ENCODE measurements at places on chromosomes 16 and 17. TPM values are rescaled to one million over a fixed set of nuclear protein-coding genes. Genes with fewer than 3 reads are reported as not detected.

DNA sequence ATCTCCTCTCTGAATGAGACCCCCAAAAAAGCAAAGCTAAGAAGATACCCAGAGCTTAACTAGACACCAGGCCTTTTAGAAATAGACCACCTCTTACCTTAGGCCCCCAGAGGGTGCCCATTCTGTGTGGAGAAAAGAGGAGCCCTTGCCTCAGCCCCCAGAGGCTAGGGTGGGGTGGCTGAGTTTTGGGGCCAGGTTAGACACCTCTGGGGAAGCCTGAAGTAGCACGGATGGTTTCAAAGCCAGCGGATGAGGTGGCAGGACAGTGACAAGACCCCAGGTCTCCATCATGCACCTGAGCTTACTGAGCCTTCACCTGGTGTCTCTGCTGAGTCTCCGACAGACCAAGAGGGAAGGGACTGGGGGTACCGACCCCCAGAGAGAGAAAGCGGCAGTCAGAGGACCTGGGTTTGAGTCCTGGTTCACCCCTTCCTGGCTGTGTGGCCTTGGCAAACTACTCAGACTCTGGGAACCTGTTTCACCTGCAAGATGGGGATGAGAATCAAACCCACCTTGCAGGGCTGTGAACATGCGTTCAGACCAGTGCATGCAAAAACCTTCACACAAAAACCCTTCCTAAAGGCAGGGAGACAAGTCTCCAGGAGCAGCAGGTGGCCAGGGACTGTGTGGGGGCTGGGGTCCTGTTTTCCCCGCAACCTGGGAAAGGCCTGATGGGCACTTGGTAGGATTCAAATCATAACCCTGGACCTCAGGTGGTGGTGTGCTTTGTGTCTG, 7.7 kb downstream of the SCGB1C2 start:
- no peak for DNase-seq

DNA sequence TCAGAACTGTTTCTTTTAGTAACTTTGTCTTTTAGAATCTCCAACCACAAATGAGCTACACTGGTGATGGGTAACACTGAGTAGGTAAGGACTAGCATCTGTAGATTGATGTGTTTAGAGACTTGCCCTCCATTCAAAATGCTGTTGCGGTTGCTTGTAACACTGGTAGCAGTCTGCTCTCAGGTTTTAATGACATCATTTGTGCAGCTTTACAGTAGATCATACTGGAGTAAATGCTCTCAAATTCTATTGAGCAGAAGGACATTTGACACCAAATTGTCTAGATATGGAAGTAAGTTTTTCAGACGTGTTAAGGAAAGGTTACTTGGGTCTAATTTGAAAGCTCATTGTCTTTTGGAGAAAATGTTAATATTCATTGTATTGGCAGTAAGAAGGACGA, 98.8 kb downstream of the NLK start:
- DNase-seq, result no peak

- DNase-seq, result no peak
Measured at GRCh38 chr16:28977703-28978662, 3.4 kb downstream of the SPNS1 start.

DNA sequence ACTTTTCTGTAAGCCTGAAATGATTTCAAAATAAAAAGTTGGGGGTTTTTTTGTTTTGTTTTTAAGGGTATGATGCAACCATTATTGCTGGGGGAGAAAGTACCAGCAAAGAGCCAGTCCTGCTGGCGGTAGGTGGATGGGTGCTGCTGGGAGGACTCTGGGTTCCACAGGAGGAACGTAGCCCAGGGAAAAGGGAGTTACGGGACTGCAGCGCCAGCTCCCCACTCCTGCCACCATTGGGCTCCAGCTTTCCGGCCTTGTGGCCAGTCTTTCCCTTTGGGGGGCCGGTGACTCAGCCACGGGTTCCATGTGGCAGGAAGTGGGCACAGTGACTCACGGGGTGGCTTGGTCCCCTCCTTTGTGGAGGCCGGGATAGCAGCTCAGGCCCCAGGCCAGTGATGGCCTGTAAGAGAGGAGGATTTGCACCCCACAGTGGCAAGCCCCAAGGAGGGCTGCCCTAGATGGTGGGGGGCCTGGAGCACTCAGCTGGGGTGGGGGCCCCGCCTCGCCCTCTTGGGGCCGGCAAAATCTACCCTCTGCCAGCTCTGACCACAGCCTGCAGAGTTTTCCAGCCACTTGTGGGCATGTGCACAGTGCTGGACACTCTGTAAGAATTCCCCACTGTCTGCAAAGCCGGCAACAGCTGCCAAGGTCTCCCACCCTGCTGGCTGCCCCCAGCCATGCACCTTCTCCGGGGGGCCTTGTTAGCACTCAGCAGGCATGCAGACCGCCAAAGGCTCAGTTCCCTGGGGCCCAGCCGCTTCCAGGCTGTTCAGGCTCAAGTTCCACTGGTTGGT, 30.4 kb downstream of the SOCS3 start:
- DNase-seq, result peak; percentile 97

DNA sequence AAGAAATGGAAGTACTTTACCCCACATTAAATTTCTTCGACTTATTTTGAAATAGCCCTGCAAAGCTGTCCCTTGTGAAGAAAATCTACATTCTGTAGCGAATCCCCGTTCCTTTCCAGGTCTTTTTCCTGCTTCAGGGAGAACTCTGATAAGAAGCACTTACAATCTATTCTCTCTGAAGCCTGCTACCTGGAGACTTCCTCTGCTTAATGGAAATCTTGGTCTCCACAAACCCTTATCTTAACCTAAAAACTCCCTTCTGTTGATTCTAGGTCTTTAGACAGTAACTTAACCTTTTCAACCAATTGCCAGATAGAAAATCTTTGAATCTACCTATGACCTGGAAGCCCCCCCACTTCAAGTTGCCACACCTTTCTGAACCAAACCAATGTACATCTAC, 1.6 kb upstream of the CYBC1 start:
- no peak for DNase-seq

GRCh38 chr17:79530361-79531105, 80.3 kb downstream of the RBFOX3 start:
- no peak for DNase-seq

DNA sequence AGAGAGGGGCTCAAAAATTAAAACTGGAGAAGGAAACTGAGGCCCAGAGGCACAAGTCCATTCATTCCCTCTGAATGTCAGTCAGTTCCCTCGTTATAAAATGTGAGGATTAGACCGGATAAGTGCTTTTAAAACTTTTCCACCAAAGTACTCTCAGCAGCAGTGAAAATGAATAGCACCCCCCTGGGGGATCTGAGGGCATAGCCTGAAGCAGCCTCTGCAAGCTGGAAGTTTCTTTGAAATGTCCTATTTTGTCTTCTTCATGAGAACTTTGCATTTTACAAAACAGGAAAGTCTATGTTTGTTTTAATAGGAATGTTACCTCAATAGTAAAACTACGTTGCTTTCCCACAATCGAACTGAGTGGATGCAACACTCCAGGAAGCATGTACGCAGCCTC, 273.0 kb downstream of the CEP112 start:
- no peak for DNase-seq

- peak; percentile 68 for DNase-seq
Measured at GRCh38 chr17:82396601-82397435, 21.3 kb upstream of the HEXD start.

QPRT gene
- 0.36 TPM for total RNA-seq

BBS2 gene
- 141 TPM for total RNA-seq

CDH11 gene
- total RNA-seq, result 22.1 TPM

- DNase-seq, result peak; percentile 65
Measured at GRCh38 chr16:51151435-51151960, 428 bp upstream of the SALL1 start.

SLC5A11 gene
- not detected for total RNA-seq

CACNG4 gene
- total RNA-seq, result not detected

DNA sequence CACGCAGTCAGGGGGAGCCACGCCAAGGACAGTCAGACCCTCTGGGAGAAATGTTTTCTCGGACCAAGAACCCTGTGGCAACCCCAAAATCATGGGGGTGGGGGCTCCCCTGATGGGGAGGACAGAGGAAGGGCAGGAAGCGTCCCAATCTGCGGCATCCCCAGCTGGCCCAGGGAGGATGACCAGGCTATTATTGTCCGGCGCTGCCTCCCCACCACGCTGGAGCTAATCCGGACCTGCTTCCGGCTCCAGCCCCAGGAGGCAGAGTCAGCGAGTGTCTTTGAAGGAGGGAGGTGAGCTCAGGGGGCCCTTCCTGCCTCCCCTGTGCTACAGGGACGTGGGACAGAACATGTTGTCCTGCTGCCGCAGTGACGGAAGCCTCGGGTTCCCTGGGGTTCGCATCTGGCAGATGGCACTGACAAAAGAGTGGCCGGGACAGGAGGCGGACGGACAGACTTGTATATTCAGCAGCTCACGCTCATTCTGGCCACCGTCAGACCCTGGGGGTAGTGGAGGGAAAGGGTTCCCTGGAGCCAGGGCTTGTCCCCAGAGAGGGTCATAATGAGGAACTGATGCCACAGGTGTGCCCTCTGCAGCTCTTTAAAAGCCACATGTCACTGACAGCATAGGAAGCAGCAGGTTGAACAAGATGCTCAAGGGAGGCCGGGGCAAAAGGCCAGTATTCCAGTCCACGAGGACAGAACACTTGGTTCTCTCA, 54.3 kb upstream of the CDC42EP4 start:
- no peak for DNase-seq

DNA sequence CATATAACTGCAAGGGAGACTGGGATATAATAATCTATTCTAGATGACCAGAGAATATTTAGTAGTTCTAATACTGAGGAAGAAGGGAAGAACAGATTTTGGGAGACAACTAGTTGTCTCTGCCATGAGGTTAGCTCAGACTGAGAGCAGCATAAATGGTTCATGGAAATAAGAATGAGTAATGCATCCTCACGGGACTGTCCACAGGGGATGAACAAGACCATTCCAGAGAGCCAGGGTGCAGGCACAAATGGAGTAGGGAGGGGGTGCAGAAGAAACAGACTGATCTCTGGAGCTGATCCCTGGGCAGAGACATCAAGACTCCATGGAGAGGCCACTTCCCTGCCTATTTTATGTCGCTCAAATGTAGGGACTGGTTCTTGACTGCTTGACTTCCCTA, 30.4 kb downstream of the NLRC5 start:
- no peak for DNase-seq

DNA sequence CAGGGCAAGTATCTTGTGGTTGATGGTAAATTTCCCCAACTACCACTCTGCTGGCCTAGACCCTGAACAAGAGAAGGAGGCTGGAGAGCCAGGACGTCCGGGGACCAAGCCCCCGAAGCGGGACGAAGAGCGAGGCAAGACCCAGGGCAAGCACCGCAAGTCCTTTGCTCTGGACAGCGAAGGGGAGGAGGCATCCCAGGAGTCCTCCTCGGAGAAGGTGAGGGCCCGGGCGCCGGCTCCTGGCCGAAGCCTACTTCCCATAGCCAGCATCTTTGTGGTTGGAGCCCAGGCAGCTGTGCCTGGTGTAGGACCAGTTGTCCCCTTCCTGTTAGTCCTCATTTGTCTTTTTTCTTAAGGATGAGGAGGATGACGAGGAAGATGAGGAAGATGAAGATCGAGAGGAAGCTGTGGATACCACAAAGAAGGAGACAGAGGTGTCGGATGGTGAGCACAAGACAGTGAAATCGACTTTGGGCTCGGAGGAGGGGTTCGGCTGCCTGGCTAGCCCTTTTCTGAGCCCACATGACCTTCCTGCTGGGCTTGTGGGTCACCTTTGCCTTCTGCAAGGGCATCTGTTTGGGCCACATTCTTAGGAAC, 11.8 kb downstream of the SETD1A start:
- DNase-seq, result no peak

DNA sequence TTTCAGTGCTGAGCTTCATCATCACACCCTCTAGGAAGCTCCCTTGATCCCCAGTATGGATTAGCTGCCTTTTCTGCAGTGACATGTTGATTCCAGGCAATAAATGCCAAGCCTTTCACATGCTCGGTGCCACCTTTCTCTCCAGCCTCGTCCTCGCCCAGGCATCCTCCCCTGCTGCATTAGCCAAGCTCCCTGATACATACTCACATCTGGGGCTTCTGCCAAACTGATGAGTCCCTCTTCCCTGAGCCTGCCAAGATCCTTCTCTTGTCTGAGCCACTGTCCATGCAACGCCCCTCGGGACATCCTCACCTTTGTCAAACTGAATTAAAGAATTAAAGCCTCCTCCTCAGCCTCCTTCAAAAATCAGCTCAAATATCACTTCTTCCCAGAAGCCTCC, 538.5 kb upstream of the CDH11 start:
- DNase-seq, result peak; percentile 80

DNA sequence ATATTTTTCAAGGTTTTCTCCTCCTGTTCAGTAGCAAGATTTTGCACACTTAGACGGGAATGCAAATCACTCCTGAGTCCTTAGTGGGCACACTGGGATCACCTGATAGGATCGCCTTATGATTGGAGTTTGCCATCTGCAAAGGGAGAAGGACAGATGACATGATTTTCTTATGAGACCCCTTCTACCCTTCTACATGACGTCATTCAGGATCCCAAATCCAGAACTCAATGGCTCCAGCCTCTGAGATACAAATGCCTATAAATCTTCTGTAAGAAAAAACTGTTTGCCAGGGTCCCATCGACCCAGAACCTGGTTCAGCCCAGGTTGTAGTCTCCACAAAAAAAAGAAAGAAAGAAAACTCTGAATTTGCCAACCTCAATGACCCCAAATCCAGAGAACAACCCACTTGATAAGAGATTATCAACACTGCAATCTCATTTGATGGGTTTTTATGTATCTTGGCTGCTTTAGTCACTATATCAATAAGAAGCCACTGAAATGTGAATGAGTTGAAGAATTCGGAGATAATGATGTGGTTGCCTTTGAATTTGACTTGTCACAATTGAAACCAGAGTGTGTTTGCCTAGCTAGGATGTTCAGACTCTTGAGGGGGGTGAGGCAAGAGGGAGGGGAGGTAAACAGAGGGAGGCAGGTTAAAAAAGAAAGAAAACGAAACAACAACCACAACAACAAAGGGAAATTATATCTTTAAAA, 6.7 kb downstream of the ZNF423 start:
- no peak for DNase-seq

FOXC2 gene
- 4.6 TPM for total RNA-seq

GRCh38 chr16:85571813-85572619, 41.1 kb upstream of the GSE1 start:
- DNase-seq, result no peak

DNA sequence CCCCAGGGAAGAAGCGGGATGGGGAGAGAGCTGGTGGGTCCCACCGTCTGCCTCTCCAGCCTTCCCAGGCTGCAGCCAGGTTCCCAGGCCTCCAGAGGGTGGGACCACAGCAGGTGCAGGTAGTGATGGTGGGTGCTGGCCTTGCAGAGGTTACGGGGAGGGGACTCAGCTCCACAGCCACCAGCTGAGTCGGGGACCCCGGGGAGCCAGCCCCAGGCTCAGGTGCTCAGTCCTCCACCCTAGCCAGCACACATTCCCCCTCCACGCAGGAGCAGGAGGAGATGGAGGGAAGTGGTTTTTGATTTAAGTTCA, 5.0 kb downstream of the TP53I13 start:
- no peak for DNase-seq

- DNase-seq, result no peak
Measured at GRCh38 chr17:71202449-71202848, 918.4 kb upstream of the SOX9 start.

- DNase-seq, result no peak
Measured at GRCh38 chr17:7133424-7133823, 18.8 kb upstream of the ASGR2 start.

- no peak for DNase-seq
Measured at GRCh38 chr16:56787167-56787566, 57.2 kb downstream of the NUP93 start.

OTOA gene
- total RNA-seq, result not detected

CSH1 gene
- not detected for total RNA-seq
